ENCODE measurements at places on chromosomes 6 and 20. TPM values are rescaled to one million over a fixed set of nuclear protein-coding genes. Genes with fewer than 3 reads are reported as not detected.

B3GALT4 gene
- 0.95 TPM for total RNA-seq

CALHM4 gene
- not detected for total RNA-seq

MMP24 gene
- 31.0 TPM for total RNA-seq

SRC gene
- 130 TPM for total RNA-seq

GSTA3 gene
- total RNA-seq, result not detected

TUBB1 gene
- total RNA-seq, result 0.02 TPM

TMC2 gene
- total RNA-seq, result not detected

OR2B2 gene
- total RNA-seq, result not detected

PLG gene
- not detected for total RNA-seq

PRSS35 gene
- 0.05 TPM for total RNA-seq

GGTLC1 gene
- not detected for total RNA-seq

POU3F2 gene
- not detected for total RNA-seq

LHFPL5 gene
- total RNA-seq, result 0.09 TPM

FYN gene
- 8.8 TPM for total RNA-seq

ZC3H12D gene
- 0.12 TPM for total RNA-seq

TMEM74B gene
- 3.9 TPM for total RNA-seq

OPN5 gene
- not detected for total RNA-seq

ADTRP gene
- total RNA-seq, result 0.56 TPM

TSPO2 gene
- not detected for total RNA-seq

RGS17 gene
- 6.3 TPM for total RNA-seq

TMEM244 gene
- not detected for total RNA-seq

LMBRD1 gene
- total RNA-seq, result 14.9 TPM

LIME1 gene
- total RNA-seq, result 8.0 TPM

ID4 gene
- 0.86 TPM for total RNA-seq

PGBD1 gene
- total RNA-seq, result 5.7 TPM

STX11 gene
- total RNA-seq, result 2.7 TPM

CNKSR3 gene
- 10.7 TPM for total RNA-seq

PDE10A gene
- 27.3 TPM for total RNA-seq

MED20 gene
- total RNA-seq, result 13.7 TPM

SLC4A11 gene
- total RNA-seq, result 15.1 TPM

PAX1 gene
- not detected for total RNA-seq

FOXO3 gene
- 13.8 TPM for total RNA-seq

PNLDC1 gene
- 0.08 TPM for total RNA-seq

MAP7 gene
- total RNA-seq, result 22.9 TPM

PLN gene
- not detected for total RNA-seq

COL12A1 gene
- 4.5 TPM for total RNA-seq

FRMD1 gene
- total RNA-seq, result 0.03 TPM

MEI4 gene
- not detected for total RNA-seq

NKX2-4 gene
- not detected for total RNA-seq
